ENCODE measurements at places on chromosomes 13 and 19. TPM values are rescaled to one million over a fixed set of nuclear protein-coding genes. Genes with fewer than 3 reads are reported as not detected.

DNA sequence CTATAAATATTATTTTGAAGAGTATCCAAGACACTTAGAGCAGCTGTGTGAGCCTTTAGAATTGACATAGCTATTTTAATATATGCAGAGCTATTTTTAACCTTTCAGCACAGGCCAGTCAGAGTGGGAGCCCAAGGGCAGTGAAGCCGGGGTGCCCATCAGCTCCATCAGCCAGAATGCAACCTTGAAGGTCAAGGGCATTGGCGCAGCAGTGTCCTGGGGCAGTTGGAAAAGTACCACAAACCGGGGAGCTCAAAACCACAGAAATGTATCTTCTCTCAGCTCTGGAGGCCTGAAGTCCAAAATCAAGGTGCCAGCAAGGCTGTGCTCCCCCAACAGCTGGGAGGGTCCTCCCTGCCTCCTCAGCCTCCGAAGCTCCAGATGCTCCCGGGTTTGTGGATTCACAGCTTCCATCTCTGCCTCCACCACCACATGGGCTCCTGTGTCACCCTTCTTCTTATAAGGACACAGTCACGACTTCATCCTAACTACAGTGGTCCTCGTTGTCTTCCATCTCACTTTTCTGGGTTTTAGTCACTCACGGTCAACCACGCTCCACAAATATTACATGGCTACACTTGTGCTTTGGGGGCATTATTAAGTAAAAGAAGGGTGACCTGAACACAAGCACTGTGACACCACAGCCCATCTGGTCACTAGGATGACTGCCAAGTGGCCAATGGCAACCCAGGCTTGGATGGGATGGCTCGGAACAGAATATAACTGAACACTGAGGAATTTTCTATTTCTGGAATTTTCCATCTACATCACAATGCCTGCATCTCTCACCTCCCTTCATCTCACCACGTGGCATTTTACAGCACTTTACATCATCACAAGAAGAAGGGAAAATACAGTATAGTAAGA lies 15.9 kb upstream of the GAS6 start:
- no peak for DNase-seq

DNA sequence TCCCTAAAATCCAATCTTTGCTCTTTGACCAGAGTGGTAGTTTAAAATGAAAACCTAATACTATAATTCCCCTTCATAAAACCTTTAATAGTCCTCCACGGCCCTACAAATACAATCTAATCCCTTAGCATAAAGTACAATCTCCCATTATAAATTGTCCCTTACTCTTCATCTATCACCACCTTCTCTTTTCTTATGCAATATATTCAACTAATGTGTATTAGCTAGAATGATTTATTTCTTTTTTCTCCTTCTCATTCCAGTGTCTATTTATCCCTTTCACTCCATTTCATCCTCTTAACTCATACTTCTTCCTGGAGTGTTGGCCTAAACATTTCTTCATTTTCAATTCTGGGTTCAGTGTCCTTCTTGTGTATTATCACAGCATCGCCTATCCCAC lies 872.1 kb upstream of the PCDH20 start:
- no peak for DNase-seq

Gene KLK11
- not detected for total RNA-seq

Gene SYNGR4
- not detected for total RNA-seq

- no peak for DNase-seq
Measured at GRCh38 chr19:43610493-43610892, 1.4 kb upstream of the SRRM5 start.

Gene FREM2
- total RNA-seq, result not detected

- DNase-seq, result no peak
Measured at GRCh38 chr13:22108283-22108942, 437.5 kb downstream of the FGF9 start.

DNA sequence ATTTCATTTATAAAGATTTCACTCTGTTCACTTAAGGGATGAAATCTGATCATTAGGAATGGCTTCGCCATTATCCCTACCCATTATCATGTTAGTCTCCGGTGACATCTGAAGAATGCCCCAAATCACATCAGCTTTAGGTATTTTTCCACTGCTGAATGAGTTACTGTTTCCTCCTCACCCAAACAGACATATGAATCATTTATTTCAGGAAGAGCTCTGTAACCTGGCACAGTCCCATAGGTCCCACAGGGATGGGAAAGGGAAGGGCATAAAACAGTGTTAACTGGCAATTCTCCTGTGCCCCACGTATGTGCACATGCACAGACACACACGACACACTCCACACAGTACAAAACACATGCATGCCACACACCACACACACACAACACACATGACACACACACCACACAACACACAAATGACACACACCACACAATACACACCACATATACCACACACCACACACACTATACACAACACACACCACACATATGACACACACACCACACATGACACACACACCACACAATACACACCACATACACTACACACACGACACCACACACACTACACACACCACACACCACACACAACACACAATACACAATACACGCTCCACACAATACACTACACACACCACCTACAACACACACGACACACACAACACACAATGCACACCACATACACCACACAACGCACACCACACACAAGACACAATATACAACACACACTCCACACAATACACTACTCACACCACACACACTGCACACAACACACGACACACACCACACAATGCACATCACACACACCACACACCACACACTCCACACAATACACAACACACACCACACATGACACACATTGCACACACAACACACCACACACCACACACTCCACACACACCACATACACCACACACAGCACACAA lies 15.4 kb downstream of the TMEM255B start:
- peak; percentile 77 for DNase-seq

Gene LCP1
- 0.13 TPM for total RNA-seq

Gene ZNF177
- 1.4 TPM for total RNA-seq

- no peak for DNase-seq
Measured at GRCh38 chr19:50994129-50994528, 7.3 kb downstream of the KLK8 start.

- DNase-seq, result no peak
Measured at GRCh38 chr19:49889687-49890348, 6.9 kb downstream of the IL4I1 start.

DNA sequence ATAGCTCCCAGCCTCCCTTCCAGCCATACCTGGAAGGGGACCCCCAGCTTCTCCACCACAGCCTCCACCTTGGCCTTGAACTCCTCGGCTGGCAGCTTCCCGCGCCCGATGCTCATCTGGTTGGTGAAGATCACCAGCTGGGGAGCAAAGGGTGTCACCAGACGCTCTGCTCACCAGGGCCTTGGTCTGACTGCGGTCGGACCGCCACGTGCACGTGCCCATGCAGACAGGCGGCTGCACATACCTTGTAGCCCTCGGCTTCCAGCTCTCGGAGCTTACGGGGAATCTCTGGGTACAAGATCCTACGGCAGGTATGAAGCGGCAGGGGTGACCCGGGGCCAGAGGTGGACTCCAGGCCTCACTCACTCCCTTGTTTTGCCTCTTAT lies 3.4 kb downstream of the PNKP start:
- no peak for DNase-seq

DNA sequence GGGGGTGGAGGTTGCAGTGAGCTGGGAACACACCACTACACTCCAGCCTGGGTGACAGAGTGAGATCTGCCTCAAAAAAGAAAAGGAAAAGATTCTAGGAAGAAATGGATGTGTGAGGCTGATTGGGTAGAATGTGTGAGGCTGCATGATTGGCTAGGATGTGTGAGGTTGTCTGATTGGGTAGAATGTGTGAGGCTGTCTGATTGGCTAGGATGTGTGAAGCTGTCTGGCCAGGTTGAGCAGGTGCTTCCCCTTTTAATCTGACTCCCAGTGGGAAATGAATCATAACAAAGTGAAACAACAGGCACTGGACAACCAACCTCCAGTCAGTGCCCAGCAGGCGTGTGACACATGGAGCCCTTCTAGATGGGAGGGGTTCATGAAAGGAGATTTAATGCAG lies 14.7 kb downstream of the C13orf46 start:
- DNase-seq, result peak; percentile 60

Gene CACNG6
- 3.1 TPM for total RNA-seq

Gene ZNF430
- 6.0 TPM for total RNA-seq

DNA sequence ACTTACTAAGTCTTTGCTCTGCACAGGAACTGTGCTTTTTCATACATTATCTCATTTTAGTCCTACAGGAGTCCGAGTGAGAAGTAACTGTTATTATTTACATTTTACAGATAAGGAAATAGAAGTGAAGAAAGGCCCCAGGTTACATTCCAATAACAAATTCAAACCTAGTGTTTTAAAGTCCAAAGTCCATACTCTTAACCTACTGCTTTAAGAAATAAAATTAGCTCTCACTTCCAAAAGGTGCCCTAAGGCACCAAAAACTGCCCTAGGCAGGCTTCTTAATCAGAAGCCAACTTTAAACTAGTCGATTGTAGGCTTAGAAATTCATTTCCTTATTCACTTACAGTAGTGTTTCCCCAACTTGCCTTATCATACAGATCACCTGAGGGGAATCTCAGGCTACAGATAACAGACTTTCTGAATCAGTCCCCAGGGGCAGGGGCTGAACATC lies 555.9 kb downstream of the DIAPH3 start:
- no peak for DNase-seq

- DNase-seq, result no peak
Measured at GRCh38 chr19:12411893-12412292, 10.8 kb upstream of the ZNF799 start.

Gene ARL11
- 0.13 TPM for total RNA-seq

Gene SULT2B1
- total RNA-seq, result not detected

DNA sequence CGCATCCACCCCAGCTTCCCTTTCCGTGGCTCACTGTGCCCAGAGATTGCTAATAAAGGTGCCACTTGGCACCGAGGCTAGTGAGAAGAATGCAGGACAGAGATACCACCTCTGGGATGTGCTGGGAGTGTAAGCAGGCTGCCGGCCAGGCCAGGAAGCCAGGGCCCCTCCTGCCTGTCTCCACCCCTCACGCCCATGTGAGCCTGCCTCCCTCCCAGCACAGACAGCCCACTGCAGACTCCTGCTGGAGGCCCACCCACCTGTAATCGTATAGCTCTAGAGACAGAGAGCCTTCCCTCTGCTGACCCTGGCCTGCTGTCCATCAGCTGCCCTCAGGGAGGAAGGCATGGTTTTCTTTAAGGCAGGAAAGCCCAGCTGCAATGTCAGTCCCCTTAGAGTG lies 13.9 kb downstream of the VSTM2B start:
- DNase-seq, result no peak

DNA sequence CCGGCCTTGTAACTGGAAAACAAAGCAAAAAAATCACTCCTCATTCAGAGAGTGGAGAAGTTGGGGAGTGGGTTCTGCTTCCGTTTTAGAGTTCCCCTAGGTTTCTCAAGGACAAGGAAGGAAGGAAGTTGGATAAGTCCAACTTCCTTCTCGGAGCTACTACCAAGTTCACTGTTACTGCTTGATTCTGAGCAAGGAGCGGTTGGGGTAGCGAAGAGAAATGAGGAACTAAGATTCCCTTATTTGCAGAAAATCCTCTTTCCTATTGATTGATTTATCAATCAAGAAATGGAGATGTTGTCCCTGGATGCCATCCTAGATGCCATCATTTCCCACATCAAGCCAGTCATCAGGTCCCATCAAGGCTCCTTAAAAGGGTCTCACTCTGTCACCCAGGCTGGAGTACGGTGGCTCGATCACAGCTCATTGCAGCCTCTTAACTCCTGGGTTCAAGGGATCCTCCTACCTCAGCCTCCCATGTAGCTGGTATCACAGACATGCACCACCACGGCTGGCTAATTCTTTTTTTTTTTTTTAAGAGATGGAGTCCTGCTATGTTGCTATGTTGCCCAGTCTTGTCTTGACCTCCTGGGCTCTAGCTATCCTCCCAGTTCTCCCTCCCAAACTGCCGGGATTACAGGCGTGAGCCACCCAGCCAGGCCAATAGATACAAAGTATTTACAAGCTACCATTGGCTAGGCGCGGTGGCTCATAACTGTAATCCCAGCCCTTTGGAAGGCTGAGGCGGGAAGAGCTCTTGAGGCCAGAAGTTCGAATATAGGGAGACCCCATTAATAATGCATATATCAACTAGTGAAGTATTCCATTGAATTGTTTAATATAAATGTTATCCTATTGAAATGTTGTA lies 809 bp upstream of the B9D2 start:
- DNase-seq, result no peak

Gene IGLON5
- not detected for total RNA-seq

Gene NKPD1
- 0.13 TPM for total RNA-seq

GRCh38 chr13:114323349-114323748 lies 9.0 kb downstream of the CHAMP1 start:
- DNase-seq, result no peak

All from pulmonary artery endothelial cell (primary cell).